ENCODE measurements at places on chromosomes 3 and 15.

GRCh38 chr3:194396539-194396858, 2.6 kb downstream of the GP5 start:
- DNase-seq, result no peak

DNA sequence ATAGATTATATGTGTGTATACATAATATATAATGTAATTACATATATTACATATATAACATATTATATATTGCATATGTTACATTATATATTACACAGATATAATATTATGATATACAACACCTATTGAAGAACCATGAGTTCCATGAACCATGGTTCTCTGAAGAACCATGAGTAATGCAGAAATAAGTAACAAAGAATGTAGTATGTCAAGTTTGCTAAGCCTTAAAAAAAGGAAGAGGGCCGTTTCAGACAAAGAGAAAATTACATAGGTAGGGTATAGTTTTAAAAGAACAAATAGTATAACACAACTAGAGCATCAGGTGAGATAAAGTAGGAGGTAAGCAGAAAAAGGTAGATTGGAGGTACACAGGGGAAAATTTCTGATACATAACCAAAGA, 177.0 kb downstream of the FGF12 start:
- DNase-seq, result no peak

DNA sequence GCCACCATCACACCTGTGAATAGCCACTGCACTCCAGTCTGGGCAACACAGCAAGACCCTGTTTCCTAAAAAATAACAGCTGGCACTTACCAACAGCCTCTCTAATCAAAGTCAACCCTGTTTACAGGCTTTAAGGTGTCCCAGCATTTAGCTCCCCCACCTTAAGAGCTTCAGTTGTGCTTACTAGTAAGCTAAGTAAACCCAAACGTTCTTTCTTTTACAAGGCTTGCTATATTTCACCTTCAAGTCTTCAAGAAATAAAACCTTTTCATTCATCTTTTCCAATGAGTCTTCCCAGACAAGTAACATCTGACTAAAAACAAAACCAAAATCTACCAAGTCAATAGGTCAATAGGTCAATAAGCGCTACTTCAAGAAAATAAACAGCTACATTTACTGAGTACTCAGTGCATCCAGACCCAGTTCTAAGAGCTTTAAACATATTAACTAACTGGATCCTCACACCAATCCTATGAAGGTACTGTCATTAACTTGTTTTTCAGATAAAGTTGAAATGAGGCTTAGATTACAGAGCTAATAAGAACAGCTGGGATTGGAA, 62.4 kb downstream of the PBRM1 start:
- no peak for DNase-seq

DNA sequence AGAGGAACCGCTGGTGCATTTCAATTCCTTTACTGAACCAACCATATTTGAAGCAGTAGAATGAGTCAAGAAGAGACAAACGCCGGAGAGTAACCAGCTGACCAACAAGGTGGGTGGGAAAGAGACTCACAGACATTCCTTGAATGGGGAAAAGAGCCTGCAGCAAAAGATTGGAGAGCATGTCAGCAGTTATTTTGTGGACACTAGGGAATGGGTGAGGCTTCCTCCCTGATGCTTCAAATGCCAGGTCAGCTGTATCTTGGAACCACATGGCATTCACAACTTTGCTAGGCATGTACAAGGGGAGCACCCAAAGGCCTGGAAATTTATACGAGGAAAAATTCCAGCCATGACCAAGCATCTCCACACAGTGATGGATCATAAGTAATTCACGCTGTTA, 29.9 kb upstream of the ZKSCAN7 start:
- DNase-seq, result no peak

DNA sequence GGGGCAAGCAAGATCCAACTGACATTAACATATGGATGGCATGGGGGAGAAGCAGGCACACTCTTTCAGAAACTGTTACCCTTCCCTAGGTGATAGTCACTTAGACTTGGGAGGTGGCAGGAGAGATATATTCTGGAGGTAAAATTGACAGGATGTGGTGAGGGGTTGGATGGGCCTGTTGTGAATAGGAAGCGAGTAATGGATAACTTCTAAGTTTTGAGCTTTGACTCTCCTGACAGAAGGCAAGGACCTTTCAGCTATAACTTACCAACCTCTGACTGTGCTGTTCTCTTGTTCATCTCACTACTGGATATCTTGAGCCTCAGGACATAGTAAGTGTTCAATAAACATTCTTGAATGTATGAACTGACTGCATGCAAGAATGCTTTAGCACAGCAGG, 1.9 kb upstream of the PDIA5 start:
- DNase-seq, result no peak

DNA sequence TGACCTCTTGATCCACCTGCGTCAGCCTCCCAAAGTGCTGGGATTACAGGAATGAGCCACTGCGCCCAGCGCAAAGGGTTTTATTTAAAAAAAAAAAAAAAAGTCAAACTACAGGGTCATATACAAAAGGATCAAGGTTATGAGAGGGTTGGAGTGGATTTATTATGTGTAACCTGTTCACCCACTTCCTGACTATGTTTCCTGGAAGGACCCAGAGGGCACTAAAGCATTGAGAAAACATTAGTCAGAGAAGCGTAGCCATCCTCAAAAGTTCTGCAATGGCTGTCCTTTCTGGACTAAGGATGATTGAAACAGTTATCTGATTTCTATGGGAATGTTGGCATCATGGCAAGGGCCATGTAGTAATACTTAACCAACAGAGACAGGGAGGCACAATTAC, 7.3 kb upstream of the SCAPER start:
- no peak for DNase-seq

- peak; percentile 45 for DNase-seq
Measured at GRCh38 chr3:155744010-155744625, 753 bp downstream of the PLCH1 start.

DNA sequence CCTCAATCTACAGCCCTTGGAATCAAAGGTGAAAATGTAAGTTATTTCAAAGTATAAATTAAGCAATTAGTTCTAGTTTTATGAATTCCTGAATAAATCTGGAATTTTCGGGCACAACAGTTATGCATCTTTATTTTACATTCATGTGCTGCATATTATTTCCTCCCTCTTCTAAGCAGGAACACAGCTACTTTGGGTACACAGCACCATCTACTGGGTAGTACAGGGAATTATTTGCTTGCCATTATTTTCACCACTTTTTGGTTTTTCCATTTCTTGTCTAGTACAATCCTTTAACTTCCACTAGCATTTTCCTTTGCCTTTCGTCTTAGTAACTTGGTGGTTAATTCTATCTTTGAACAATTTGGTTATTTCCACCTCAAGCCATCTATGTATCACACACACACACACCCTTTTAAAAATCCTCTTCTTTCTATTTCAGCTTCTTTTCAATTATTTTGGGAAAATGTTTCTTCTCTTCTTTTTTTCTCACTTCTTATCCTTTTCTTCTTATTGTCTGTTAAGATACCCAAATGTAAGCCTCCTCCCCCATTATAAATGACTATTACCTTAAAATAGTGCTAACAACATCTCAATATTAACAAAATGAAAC, 451.0 kb downstream of the MFSD1 start:
- no peak for DNase-seq

- DNase-seq, result no peak
Measured at GRCh38 chr3:195165790-195166189, 105.2 kb downstream of the XXYLT1 start.

- no peak for DNase-seq
Measured at GRCh38 chr3:177604181-177604580, 406.9 kb upstream of the TBL1XR1 start.

DNA sequence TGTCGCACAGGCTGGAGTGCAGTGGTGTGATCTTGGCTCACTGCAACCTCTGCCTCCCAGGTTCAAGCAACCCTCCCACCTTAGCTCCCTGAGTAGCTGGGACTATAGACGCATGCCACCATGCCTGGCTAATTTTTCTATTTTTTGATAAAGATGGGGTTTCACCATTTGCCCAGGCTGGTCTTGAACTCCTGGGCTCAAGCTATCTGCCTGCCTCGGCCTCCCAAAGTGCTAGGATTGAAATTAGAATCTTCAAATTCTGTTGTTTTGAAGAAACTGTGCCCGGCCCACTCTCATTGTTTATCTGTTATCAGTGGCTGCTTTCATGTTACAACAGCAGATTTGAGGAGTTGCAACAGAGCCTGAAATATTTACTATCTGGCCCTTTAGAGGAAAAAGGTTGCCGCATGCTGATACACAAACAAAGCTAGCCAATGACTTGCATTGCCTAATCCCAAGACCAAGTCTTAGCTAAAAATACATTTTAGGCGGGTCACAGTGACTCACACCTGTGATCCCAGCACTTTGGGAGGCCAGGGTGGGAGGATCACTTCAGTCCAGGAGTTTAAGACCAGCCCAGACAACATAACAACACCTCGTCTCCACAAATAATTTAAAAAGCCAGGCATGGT, 43.2 kb upstream of the PPP4R2 start:
- no peak for DNase-seq

DNA sequence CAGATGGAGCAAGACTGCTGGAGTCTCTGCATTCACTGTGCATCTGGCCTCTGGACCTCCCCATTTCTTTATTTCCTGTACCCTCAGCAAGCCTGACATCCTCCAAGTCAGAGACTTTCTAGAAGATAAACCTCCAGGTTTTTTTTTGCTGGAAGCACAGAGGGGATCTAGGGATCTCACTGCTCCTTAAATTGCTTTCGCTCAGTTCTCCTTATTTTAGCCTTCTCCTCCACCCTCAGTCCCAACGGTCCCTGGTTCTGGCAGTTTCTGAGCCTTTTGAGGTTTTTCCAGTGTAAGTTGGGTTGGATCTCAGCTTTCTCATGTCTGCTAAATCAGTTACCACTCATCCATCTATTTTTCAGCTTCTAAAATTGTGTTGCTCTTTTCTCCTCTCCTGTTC, 22.7 kb upstream of the CHD2 start:
- DNase-seq, result no peak

- DNase-seq, result no peak
Measured at GRCh38 chr3:141255846-141256261, 24.2 kb downstream of the PXYLP1 start.

DNA sequence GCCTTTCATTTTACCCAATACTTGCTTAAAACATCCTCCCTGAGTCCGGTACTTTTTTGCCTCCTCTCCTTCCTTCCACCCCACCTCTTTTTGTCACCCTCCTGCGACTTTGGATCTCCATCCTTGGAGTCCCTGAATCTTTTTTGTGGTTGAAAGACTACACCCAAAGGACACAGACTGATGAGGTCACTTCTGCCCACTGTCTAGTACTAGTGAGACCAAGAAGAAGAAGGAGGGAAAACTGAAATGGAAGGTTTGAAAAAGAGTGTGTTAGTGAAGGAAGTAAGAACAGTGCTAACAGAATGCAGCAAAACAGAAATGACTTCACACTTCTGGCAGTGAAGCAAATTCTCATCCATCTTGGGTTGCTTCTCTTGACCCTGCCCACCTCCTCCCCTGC, 6.6 kb downstream of the B3GNT5 start:
- no peak for DNase-seq

DNA sequence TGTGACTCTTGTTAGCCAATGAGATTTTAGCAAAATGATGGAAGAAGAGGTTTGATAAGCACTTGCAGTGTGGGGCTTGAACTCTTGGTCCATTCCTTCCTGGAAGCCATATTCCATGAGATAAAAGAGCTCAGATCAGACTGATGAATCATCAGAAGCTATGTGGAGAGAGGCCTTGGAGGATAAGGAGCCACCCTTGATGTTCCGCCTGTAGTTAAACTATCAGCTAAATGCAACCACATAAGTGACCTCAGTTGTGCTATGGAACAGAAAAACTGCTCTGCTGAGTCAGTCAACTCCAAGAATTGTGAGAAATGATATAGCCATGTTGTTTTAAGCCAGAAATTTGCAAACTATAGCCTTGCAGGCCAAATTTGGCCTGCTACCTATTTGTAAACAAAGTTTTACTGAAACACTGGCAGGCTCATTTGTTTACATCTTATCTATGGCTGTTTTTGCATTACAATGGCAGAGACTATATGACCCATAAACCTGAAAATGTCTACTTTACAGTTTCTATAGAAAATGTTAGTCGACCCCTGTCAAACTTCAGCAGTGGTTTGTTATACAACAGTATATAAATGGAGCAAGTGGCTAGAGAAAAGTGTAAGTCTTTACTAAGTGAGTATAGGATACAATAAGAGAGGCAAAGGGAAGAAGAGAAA, 27.6 kb upstream of the GAP43 start:
- DNase-seq, result no peak

DNA sequence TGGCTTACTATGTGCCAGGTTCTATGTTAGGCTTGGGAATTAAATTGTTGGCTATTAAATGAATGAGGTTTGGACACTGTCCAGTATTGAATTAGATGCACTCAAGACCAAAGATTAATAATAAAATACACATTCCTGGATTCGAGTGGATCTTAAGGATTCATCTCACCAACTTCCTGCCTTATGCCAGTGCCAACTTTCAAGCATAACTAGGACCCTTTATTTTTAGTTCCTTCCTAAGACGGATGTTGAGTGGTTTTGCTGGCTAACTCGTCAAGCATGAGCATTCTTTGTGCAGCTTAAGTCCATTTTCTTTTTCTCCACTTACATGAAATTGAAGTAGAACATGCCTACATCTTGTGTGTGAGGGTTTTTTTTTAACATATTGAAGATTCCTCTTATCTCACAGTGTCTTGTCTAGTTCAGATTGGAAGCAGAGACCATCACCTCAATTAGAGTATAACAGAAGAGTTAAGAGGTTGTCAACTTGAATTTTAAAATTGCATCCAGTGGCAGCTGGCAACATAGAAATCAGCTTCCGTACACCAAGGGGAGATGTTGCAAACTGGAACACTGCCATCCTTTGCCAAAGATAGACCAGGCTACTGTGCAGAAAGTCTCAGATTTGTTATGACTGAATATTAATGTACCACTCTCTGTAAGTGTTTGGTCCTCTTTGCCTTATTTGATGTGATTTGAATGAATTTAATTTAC, 106.3 kb upstream of the BFSP2 start:
- DNase-seq, result no peak

DNA sequence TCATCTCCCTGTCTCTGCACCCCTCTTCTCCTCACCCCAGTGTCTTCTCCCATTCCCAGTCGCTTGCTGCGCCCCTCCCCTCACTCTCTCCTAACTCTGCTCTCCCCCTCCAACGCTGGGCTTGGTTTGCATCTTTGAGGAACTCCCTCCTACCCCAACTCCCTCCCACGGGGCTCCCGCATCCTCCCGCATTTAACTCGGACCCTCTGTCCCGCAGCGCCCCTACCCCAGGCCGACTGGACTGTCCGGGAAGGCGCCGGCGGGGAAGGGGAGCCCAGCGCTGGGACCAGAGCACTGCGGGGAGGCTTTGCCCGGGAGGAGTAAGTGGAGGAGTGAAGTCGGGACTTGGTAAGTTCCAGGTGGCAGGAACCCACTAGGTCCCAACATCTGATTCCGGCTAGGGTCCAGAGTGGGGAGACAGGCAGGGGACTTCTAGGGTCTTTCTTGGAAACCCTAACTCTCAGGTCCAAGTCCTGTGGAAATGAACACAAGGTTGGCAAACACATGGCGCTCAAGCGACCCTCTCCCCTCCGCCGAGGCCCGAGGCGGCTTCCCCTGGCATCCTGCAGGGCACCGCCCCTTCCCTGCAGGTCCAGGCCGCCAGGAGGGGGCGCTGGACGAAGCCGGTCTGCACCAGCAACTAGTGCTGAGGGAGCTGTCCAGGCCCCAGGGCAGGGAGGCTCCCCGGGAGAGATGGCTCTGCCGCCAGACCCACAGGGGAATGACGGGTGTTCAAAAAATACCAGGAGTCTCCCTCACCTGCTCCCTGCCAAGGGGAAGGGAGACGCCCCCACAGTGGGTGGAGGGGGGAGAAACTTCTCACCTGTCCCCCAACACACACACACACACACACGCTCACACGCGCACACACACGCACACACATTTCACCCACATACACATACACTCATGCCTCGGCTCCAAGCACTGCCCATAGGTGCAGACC, 53.2 kb downstream of the LHFPL4 start:
- DNase-seq, result peak; percentile 62

GRCh38 chr3:100606894-100607512, 2.4 kb upstream of the ADGRG7 start:
- DNase-seq, result no peak
